ENCODE measurements at places on chromosomes 6 and 20.

- peak; percentile 34 for DNase-seq
Observed at GRCh38 chr6:10146715-10147451, 268.0 kb downstream of the TFAP2A start.

DNA sequence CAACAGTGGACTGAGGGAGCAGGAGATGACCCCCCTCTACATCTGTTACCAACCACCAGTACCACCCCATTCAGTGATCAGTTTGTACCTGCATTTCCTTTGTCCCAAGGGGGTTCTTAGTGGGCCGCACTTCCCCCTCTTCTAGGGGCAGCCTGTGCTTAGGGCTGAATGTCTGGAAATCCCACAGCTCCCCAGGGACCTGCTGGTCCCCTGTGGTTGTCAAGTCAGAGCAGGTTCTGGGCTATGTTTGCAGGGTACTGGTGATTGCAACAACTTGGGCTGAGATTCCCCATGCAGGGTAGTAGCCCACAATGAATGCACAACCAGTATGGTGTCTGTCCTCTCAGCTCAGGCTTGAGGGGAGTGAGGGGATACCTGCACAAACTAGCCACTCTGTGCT, 39.7 kb upstream of the COL10A1 start:
- no peak for DNase-seq

GRCh38 chr20:5776077-5776476, 25.9 kb downstream of the SHLD1 start:
- DNase-seq: no peak

GRCh38 chr6:166736634-166737033, 109.6 kb upstream of the RPS6KA2 start:
- no peak for DNase-seq

DNA sequence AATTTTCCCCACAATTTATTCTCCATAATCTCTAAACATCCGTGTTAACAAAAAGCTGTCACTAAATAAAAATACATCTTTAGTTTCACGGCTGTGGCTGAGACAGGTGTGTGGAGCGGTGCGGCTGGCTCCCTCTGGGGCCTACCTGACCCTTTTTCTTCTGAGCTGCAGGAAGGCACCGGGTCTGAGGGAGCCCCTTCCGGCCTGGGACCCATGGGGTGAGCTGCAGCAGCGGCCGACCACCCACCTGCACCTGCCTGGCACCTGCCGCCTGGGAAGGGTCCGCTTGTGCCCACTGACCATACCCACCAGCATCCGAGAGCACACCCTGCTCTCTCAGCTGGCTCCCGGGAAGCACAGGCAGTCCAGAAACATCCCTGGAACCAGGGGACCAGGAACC, 41.5 kb upstream of the FNDC1 start:
- no peak for DNase-seq

DNA sequence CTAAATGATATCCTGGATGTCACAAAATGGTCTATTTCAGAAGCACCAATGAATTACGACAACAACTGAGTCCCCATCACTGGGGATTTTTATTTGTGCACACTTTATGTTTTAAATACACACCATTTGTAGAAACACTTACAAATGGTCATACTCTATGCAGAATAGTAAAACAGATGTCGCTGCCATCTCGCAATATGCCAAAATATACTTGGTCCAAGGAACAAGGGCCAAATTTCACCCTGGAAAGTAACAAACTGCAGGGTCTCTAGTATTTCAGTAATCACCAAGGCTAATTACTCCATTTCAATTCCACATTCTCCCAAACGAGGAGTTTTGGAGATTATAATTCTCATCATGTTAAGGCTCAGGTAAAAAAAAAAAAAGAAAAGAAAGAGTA, 215.2 kb downstream of the LMBRD1 start:
- DNase-seq: no peak

GRCh38 chr20:23412026-23412425, 9.3 kb downstream of the NAPB start:
- DNase-seq: no peak

- no peak for DNase-seq
Observed at GRCh38 chr20:23639490-23639958, 1.8 kb upstream of the CST3 start.

DNA sequence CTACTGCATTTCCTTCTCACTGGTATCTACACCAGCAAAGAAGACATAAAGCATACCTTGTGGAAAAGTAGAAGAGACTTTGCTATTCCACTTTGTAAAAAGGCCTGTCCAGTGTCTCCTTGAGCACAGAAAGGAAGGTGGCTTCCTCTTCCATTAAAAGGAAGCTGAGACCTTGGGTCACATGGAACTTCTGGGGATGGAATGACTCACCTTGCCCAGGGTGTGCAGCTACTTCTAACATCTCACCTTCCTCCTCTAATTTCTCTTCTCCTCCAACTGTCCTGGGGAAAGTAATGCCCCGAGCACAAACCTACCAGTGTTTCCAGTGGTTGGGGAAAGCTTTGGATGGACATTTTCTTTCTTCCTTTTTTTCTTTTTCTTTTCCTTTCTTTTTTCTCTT, 848.8 kb upstream of the MAP3K7 start:
- no peak for DNase-seq

GRCh38 chr6:83044091-83044768, 21.4 kb downstream of the UBE3D start:
- DNase-seq: no peak

GRCh38 chr6:113281431-113281830, 575.7 kb upstream of the MARCKS start:
- DNase-seq: no peak

DNA sequence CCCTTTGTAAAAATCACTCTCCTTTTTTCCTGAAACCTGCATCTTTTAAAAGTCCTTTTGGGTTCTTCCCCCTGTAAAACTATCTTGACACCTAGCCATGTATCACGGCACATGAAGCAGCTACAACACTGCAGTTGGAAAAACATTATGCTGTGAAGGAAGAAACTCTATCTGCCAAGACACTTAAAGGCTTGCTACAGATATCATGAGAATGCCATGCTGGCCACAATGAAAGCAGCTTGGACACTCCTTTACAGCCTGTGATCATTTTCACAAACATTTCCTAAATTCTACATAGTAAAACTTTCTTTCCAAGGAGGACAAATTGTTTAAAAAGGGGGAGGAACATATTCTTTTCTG, 31.8 kb downstream of the CNKSR3 start:
- no peak for DNase-seq

DNA sequence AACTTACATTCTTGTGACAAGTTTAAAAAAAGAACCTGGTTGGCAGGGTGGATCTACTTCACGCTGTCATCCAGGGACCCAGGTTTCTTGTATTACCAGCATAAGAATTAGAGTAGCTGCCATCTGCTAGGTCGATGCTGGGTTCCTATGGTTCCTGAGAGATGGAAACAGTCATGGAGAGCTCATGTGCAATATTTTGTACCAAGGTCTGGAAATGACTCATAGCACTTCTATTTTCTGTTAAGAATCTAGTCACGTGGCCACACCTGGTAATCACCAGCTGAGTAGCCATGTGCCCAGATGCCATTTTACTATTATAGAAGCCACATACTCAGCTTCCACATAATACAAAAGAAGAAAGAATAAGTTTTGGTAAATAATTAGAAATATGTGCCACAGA, 171.3 kb downstream of the CD83 start:
- DNase-seq: no peak

DNA sequence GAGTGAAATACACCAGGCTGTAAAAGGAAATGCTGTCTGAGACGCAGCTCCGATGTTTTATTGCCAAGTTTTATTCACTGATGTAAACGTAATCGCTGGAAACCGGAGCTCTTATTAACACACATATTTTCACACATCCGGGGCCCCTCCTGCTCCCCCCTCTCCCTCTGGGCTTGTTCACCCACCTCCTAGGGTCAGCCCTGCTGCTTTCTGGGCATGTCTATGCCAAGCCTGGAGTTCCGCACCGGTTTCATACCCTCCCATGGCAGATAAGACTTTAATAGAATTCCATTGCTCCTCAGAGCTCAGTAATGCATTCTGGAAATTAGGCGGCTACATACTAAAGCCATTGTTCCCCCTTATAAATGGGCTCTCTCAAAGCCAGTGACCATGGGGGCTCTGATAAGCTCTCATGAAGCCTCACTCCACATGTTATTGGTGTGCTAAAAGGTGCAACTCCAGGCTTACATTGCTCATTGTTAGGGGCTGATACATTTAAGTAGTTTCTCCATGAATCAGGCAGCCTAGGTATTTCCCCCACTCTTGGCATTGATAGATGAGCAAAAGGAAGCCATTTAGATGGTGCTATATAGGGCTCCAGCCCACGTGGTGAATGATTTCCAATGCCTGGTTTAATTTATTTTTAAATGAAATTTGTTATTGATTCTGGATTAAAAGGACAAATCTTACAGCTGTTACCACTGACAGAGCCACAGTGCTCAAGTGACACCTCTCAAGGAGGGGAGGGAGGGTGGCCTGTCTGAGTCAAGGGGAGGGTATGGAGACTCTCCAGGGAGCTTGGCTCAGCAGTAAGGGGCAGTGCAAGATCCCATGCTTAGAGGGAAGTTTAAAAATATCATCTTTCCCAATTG, 4.5 kb upstream of the VSTM2L start:
- peak; percentile 61 for DNase-seq

DNA sequence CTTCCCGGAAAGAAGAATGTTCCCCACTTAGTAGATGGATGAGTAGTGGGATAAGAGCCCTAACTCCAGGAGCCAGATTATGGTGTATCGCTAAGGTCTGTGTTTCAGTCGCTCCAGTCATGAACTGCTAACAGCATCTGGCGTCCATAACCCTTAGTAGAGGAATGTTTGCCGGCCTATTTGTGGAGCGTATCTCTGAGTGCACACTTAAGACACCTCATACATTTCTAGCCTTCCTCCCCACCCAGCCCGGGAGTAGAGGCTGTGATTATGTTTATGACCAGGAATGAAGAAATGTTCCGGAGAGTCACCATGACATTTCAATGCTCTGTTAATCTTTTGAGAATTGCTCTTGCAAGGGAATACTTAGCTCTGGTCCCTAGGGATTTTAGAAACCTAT, 251.1 kb upstream of the SOX4 start:
- DNase-seq: no peak

DNA sequence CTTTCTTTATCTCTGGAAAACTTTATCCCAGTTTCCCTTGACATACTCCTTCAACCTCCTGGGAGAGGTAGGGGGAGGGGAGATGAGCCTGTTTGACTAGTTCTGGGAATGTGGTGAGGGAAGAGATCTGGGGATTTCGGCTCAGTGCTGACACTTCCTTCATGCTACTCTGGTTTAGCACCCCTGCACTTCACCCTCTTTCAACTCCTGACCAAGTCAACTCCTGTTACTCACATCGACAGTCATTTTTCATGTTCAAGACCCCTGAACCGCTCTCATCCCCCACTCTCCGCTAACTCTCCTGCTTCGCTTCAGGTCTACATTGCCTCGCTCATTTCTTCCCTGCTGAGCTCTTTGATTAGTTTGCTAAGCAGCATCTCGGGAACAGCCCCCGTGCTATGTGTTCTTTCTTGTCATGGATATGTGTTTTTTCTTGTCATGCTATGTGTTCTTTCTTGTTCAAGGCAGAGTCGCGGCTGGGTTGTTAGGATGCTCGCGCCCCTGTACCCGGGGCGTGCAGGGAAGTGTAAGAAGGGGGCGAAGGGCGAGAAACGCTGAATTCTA, 16.6 kb upstream of the TRIM27 start:
- DNase-seq: peak; percentile 60

DNA sequence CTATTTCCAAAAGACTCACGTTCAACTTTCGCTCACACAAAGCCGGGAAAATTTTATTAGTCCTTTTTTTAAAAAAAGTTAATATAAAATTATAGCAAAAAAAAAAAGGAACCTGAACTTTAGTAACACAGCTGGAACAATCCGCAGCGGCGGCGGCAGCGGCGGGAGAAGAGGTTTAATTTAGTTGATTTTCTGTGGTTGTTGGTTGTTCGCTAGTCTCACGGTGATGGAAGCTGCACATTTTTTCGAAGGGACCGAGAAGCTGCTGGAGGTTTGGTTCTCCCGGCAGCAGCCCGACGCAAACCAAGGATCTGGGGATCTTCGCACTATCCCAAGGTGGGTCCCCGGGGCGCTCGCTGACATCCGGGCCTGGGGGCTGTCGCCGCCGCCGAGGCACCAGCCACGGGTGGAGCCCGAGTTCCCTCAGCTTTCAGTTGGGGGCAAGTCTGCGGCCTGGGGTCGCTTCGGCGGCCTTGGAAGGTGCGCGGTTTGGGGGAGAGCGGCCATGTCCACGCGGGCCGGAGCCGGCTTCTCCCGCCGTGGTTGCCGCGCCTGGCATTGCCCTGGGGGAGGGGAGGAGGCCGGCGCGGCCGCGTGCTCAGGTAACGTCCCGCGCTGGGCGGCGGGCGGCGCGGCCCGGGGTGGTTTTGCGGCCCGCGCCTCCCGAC, 429 bp downstream of the AMD1 start:
- DNase-seq: no peak

DNA sequence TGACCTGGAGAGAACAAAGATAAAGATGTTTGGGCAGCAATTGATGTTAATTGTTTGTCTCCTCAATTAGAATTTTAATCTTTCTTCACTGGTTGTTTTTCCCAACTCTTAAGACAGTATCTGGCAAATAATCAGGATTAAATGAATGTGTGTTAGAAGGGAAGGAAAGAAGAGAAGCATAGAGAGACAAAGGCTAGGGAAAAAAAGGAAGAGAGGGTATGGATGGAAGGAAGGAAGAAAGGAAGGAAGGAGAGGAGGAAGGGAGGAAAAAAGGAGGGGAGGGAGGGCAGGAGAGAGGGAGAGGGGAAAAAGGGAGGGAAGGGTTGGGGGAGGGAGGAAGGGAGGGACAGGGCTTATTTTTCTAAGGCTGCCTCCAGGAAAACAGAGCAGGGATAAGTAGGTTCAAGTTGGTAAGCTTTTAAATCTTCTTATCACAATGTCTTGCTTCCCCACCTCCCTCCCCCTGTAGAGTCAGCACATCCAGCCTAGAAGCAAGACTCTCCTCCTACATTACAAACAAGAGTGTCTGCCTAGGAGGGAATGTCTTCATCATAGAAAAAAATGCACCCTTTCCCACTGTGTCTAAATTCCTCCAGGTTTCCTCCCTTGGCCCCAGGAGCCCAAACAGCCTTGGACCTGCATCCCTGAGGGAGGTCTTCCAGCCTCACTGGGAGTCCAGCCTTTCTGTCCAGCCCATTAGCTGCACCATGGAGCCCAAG, 447.8 kb upstream of the JARID2 start:
- DNase-seq: no peak

GRCh38 chr6:37982317-37982716, 162.8 kb downstream of the ZFAND3 start:
- DNase-seq: no peak

DNA sequence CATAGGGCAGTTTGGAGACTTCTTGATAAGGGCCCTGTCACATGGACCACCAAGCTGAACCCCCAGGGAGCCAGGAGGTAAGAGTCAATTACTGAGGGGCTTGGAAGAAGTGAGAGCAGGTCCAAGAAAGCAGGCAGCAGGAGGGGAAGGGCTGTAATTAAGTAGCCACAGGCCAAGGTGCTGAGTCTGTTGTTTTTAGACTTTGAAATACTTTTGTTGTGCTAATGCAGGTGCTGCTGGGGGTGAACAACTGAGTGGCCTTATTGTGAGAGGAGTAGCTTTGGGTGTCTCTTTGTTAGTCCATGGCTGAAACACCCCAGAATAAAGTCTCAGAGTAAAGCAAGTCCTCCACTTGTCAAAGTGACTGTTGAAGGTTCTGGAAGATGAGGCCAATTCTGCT, 267.0 kb upstream of the SUPT3H start:
- DNase-seq: no peak
